Activated naive CD8-positive, alpha-beta T cell treated with anti-CD3 and anti-CD28 coated beads, Interleukin-2, amount 10 ng/mL, durations not matched to agents 7 days and 5 days (primary cell): ENCODE measurements at places on chromosomes 5 and 9.

DNA sequence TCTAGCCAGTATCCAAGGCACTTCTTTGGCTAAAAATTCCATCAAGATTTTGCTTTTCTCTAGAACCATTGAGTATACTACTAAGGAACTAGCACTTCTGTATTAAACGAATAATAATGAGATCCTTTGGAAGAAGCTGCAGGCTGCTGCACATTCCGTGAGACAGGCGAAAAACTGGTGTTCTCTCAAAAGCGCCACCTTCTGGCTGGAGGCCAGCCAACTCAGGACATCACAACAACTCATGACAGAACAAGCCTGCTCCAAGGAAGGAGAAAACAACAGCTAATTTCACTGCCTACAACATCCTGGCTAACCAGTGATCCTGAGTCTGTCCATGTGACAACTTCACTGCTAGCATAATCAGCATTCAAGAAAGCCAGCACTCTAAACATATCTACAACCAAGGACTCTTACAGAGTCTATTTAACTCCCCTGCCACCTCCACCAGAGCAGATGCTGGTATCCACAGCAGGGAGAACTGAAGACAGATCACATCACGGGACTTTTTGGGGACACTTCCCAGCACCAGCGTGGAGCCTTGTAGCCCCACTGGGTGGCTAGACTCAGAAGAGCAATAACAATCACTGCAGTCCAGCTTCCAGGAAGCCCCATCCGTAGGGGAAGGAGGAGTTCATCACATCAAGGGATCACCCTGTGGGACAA, 150.5 kb downstream of the YTHDC2 start:
- DNase-seq: peak; percentile 32

- DNase-seq: peak; percentile 80
Measured at GRCh38 chr9:92133949-92134604, 18.9 kb upstream of the SPTLC1 start.

- DNase-seq: no peak
Measured at GRCh38 chr5:1768283-1769000, 31.2 kb downstream of the MRPL36 start.

GRCh38 chr5:73213566-73213998, 40.6 kb downstream of the TMEM174 start:
- no peak for DNase-seq

DNA sequence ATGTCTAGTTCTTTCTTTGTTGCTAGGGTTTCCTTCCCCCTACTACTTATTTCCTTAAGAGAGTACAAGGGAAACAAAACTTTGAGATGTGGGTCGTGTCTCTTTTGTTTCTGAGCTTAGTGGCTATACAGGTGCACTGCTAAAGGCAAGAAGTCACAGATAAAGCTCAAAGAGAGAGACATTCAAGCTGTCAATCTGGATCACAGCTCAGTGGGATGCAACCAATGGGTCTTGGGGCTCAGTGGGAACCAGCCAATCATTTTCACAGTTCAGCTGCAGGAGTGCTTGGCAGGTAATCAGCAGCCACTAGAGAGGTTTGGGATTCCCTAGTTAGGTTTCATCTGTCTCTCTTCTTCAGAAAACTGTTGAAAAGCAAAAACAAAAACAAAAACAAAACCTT, 135.4 kb upstream of the SGCD start:
- DNase-seq: no peak

DNA sequence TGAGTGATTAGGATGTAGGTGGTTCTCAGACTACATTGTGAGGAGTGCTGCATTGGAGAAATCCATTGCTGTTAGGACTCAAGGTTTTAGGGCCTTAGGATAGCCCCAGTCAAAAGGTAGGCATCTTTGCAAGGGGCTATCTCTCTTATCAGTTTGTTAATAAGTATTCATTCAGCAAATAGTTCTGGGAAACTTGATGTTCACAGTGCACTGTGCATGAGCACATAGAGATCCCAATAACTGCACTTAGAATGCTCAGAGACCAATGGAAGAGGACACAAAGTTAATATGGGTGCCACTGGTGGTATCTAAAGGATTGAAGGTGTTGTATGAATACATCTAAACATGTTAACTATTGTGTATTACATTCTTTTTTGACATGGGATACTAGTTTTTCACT, 131.4 kb downstream of the KIF4B start:
- no peak for DNase-seq

- no peak for DNase-seq
Measured at GRCh38 chr5:137627293-137627692, 108.6 kb downstream of the KLHL3 start.

DNA sequence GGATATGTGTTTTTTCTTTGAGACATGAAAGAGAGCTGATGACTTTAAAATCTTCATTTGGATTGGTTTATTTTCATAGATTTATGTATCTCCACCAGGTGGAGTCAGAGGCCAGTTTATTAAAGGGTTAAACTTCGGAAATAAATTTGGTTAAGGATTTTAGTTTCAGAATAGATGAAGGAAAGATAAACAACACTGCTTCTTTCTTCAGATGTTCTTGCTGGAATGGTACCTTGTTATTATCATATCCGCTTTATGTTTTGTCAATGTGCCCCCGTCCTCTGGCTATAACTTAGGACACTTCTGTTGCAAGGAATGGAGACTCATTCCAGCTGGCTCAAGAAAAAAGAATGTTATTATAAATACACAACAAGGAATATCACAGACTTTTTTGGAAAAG, 81.2 kb downstream of the ALDH1A1 start:
- DNase-seq: no peak

DNA sequence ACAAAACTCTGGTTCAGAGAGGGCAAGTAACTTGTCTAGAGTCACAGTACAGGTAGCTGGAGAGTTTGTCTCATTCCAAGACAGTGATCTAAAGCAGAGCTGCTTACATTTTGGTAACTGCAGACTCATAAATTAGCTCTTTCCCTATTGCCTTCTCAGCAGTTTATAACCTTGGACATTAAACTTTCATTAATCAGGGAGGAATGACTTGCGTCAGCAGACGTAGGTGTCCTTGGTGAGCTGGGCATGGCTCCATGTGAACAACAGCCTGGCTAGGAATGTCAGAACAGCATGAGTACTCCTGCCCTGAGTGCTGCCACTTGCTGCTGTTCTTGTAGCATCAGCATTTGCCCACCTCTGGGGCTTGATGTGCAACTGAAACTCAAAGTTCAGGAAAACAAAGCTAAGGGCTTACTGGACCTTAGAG, 2.2 kb upstream of the ALDOB start:
- DNase-seq: no peak

DNA sequence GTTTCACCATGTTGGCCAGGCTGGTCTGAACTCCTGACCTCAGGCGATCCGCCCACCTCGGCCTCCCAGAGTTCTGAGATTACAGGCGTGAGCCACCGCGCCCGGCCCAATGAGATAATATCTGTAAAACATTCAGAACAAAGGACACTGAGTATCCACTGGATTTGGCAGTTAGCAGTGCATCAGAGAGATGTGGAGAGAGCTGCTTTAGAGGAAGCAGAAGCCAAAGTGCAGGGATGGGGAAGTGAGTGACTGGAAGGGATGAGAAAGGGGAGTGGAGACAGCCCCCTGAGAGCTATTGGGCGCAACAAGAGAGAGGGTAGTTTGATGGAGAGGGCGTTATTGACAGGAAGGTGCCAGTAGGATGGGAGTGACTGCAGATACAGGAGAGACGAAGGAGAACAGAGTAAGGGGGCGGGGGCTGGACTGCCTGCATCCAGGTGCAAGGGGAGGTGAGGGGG, 157.5 kb upstream of the SHB start:
- DNase-seq: no peak

- no peak for DNase-seq
Measured at GRCh38 chr9:5442400-5443011, 4.8 kb upstream of the PLGRKT start.

DNA sequence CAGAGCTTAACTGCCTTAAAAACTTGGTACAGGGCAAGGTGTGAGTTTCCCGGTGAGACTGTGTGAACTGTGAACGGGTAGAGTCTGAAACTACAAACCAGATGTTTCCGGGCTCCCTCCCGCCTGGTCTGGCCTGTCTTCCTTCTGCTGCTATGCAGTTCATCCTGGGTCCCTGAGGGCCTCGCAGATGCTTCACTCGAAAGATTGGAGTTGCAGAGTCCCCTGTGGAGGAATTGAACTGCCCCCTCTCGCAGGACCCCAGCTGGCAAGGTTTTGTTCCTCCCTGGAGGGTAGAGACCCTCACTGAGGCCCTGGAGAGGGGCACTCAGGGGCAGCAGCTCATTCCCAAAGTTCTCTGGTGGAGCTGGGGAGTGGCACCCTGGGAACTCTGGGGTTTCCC, 533 bp downstream of the DCANP1 start:
- no peak for DNase-seq

- DNase-seq: no peak
Measured at GRCh38 chr5:15513911-15514310, 13.9 kb downstream of the FBXL7 start.

DNA sequence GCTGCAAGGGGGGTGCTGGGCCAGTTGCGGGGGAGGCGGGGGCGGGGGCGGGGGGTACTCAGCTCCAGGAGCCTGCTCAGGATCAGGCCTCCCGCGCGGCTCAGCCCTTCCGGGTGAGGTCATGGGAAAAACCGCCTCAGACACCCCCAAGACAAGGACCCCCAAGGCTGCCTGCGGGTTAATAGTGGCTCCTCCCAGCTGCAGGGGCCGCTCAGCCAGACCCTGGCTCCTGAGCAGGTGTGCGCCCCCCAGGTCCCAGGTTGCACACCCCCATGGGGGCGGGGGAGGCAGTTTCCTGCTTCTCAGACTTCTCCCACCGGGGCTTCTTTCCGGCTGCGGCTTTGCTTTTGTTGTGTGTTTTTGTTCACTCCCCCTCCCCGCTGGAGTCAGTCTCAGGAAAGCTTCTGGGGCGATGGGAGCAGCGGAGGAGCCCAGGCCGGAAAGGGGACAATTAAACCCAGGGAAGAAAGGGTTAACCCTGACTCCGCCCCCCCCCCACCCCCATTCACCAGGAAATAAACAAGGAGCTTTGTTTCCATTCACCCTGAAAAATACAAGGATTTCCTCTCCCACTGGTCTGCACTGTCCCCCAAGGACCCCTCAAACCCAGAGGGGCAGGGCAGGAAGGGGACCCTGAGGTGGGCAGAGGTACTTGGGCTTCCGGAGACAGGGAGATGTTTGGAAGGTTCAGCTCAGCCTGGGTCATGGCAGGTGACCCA, 42.3 kb upstream of the NOTCH1 start:
- DNase-seq: no peak

DNA sequence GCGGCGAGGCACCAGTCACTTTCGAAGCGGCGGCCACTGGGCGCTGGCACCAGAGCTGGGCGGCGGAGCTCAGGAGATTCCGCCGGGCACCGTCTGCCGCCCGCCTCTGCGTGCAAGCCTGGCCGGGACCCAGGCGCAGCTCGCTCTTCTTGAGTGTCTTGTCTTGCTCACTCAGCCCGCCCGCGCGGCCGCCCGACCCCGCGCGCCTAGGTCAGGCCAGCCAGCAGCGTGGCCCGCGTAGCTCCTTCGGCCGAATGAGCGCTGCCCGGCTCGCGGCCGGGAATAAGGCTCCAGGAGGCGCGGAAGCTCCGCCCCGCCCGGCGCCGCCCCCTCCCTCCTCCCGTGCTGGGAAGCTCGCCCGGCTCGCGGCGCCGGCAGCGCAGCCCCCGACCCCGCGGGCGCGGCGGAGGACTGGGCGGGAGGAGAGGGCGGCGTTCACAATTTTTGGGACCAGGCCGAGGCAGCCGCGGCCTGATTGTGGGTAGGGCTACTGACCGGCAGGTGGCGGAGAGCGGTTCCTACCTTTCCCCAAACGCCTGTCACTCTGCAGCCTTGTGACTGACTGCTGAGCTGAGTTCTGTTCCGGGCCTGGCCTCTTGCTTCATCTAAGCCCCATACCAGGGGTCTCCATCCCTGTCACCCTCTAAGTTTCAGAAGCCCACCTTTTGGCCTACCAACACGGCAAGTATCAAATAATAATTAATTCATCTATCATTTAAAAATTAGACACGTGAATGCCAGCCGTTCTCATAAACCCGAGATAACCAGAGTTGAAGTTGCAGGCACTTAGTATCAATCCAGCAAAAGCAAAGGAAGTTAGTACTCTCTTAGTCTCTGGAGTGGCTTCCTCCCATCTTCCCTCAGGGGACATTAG, at the start of gene HBEGF:
Gene HBEGF (minus strand): TSS at position 256 of the 874 bp plus-strand sequence. CDS start 275 bp downstream, outside the sequence.
- DNase-seq: peak; percentile 75

DNA sequence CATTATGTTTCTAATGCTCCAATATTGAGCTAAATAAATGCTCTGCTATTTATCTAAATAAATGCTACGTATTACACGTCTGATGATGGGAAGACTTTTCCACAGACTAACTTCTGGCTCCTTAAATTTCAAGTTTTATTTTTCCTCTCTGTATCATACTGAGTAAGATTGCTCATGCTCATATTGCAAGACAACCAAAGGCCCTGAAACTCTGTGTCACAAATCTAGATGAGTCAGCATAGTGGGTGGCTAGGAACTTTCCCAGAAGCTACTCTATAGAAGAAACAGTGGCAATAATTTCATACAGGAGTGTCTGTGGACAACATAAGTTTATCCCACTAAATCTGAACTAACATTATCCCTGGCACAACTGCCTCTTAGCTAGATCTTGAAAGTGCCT, 53.0 kb upstream of the RFX3 start:
- DNase-seq: no peak

- DNase-seq: no peak
Measured at GRCh38 chr9:96075111-96075510, 199.6 kb downstream of the ERCC6L2 start.
